ENCODE measurements at places on chromosomes 16 and 17.

- DNase-seq = no peak
These were observed 49.2 kb downstream of the CRISPLD2 start for GRCh38 chr16:84868829-84869472.

DNA sequence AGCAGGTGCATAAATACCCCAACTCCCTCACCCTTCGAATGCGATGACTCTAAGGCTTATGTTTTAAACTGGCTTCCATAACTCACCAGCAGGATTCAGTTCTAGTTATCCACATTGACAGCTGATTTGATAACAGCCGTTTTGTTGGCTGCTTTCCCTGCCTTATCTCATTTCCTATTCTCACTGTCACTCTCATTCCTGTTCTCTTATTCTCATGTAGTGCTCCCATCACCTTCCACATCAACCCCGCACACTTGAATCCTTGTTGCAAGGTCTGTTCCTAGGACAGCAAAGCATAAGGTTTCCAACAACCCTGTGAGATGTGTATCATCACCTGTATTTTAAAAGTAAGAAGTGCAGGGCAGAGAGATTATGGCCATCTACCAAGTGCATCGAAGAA is 344.4 kb downstream of the CDH13 start:
- no peak for DNase-seq

DNA sequence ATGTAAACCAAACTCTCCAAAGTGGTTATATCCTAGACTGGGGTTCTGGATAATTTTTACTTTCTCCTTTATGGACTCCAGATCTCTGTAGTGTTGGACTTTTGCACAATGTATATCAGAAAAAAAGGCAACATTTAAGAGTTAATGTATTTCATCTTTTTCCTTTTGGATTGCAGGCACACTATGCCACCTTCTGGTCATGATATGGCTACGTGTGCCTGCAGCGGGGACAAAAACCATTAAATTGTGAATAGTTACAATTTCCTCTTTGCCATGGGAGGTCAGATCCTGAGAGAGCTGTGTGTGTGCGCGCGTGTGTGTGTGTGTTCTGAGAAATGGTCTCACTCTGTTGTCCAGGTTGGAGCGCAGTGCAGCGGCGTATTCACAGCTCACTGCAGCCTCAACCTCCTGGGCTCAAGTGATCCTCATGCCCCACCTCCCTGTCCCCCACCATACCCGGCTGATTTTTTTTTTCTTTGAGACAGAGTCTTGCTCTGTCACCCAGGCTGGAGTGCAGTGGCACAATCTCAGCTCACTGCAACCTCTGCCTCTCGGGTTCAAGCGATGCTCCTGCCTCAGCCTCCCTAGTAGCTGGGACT is 4.3 kb upstream of the SGF29 start:
- peak; percentile 57 for DNase-seq

DNA sequence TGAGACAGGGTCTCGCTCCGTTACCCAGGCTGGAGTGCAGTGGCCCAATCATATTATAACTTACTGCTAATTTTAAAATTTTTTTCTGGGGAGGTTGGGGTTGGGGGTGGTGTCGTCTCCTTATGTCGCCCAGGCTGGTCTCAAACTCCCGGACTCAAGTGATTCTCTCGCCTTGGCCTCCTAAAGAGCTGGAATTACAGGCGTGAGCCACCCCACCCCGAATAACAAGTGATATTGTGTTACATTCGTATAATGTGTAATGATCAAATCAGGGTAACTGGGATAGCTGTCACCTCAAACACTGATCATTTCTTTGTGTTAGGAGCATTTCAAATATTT is 16.2 kb upstream of the KPNA2 start:
- DNase-seq = no peak

DNA sequence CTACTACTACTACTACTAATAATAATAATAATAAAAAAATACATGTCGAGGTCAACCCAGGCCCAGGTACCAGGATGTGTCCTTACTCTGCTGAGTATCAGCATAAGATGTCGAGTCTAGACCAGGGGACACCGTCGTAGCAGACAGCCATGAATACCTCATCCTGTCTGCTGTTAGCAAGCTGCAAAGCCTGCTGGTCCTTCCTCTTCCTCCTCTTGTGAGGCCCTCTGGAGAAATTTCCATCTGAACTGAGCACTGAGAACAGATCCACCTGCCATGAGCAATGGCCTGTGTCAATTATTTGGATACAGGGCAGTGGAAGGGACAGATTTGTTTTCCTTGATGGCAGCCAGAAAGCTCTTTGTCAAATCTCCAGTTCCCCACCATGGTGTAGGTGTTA is 168.5 kb downstream of the XYLT1 start:
- DNase-seq = no peak

DNA sequence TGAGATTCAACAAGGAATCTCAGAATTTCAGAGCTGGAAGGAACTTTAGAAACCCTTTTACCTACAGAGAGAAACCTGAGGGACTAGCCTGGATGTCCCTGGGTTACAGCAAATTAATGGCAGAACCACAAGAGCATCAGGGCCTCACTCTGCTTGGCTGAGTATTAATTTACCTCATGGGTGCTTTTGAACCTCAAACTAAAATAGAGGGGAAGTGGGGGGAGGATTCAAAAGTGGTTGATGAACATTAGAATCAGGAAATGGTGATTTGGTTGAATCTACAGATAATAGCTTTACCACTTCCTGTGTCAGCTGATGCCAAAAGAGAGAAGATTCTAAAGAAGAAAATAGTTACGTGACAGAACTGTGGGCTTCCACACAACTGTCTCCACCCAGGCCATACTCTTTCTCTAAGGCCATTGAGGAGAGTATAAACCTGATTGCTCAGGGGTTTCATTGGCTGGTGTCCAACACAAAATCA is 11.3 kb upstream of the SKAP1 start:
- no peak for DNase-seq

- no peak for DNase-seq
These were observed 1.5 kb downstream of the TMEM100 start for GRCh38 chr17:55720919-55721836.

- no peak for DNase-seq
These were observed 2.2 kb downstream of the TMC8 start for GRCh38 chr17:78132767-78133178.

DNA sequence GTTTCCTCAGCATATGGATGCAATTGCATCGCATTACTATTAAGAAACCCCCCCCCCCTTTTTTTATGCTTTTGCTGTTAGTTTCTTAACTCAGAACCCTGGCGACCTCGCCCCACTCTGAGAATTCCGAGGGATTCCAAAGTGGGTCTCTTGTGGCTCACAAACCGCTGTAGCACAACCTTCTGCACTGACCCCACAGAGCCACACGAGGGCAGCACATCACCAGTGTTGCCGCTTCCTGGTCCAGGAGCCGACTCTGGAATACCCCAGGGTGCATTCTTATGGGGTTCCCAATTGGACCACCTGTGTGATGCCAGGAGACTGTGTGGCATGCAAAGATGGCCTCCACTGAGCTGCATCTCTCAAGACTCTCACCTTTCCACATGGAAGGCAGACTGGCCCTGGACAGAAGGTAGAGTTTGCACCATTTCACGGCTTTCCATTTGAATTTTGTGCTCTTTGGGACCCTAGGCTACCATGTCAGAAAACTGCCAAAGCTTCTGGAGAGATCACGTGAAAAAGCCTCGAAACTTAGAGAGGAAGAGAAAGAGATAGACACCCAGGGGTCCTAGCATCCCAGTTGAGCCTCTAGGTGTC is 432.7 kb upstream of the ASIC2 start:
- peak; percentile 17 for DNase-seq

DNA sequence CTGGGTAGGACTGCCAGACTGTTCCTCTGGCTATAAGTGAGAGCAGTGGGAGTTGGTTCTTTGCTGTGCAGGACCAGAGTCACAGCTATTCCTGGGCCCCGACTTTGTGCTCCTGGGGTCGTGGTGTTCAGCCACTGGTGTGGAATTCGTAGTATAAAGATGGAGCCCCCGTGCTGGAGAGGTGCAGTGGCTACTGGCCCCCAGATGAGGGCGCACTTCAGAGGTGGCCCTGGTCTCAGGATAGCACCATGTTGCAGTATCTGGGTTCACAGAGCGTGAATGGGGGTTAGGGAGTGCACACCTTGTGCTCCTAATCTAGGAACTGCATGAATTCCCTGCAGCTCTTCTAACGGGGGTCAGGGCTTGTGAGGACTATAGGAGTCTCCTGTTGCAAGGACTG is 21.1 kb downstream of the TANC2 start:
- no peak for DNase-seq

DNA sequence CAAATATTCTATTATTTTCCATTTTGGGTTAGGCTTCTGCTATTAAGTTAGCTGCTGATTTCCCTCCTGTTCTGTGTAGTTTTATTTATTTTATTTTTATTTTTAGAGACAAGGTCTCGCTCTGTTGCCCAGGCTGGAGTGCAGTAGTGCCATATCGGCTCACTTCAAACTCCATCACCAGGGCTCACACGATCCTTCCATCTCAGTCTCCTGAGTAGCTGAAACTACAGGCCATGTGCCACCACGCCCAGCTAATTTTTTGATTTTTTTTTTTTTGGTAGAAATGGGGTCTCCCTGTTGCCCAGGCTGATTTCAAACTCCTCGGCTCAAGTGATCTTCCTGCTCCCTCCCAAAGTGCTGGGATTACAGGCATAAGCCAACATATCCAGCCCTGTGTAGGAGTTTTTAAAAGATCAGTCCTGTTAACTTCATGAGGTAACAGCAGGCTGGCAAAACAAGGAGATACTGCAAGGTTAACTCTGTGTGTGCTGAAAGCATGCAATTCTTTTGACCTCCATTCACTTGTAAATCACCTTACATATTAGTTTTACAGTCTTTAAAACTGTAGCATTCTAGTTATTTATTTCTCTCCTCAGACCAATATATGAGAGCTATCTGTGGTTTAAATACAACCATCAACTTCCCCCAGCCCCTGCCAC is 63.2 kb downstream of the SSH2 start:
- DNase-seq = no peak

- peak; percentile 19 for DNase-seq
These were observed 156.4 kb upstream of the CCL2 start for GRCh38 chr17:34098699-34099098.

DNA sequence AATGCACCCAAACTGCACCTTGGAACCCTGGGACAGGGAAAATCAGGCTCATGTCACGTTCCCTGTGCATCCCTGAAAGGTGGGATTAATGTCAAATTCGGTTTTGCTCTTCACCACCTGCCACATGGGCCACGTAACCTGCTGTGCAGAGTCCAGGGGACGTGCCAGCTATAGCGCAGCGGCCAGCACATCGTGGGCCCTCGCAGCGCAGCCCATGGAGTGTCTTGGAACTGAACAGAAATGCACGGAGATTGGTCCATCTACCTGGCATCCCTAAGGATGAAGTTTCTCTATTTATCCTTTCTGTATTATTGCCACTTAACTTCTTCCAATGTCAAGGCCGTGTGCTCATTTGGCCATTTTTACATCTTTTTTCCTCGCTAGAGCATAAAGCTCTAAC is 68.1 kb upstream of the TRAP1 start:
- DNase-seq = no peak

DNA sequence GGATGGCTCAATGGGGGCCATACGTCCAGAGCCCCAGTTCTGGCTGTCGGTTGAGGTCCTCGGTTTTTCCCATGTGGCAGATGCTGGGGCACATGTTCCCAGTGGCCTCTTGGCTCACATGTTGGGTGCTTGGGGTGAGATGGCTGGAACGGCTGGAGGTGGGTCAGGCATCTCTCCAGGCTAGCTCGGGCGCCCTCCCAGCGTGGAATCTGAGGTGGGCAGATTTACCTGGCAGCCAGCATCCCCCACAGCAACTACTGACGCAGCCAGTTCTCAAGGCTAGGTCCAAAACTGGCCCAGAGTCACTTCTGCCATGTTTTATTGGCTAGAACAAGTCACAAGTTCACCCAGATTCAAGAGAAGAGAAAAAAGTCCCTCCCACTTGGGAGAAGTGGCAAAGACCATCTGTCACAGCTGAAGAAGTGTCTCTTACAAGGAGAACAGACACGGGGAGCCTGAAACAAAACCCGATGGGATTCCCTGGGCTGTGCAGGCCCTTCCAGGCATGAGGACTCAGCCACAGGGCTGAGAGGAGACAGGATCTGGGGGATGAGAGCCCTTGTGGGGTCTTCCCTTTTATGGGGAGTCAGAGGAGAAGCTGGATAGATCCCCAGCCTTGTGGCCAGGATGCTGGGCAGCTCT is 15.2 kb downstream of the ACE start:
- DNase-seq = no peak

- no peak for DNase-seq
These were observed 6.3 kb upstream of the TAC4 start for GRCh38 chr17:49854126-49854525.

- DNase-seq = no peak
These were observed 83.7 kb downstream of the RTN4RL1 start for GRCh38 chr17:1941272-1942065.

- DNase-seq = no peak
These were observed 72.9 kb upstream of the ZNF469 start for GRCh38 chr16:88309908-88310265.

DNA sequence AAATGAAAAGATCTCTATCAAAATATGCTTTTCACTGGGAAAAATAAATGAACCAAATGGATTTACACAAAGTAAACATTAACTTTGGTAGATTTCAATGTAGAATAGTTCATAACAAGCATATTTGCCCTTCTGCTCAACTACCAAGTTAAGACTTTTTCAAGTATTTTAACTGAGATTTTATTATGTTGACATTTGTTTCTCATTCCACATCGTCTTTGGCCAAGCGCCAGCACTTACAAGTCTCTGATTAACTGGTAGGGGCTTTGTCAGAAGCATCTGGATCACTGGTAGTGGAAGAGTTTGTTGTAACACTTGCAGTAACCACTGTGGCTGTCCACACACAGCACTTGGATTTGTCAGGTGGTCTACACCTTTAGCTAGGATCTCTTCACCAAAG is 22.9 kb downstream of the SLFN12L start:
- no peak for DNase-seq

GRCh38 chr16:88907768-88908167 is 41.3 kb upstream of the PABPN1L start:
- peak; percentile 41 for DNase-seq

DNA sequence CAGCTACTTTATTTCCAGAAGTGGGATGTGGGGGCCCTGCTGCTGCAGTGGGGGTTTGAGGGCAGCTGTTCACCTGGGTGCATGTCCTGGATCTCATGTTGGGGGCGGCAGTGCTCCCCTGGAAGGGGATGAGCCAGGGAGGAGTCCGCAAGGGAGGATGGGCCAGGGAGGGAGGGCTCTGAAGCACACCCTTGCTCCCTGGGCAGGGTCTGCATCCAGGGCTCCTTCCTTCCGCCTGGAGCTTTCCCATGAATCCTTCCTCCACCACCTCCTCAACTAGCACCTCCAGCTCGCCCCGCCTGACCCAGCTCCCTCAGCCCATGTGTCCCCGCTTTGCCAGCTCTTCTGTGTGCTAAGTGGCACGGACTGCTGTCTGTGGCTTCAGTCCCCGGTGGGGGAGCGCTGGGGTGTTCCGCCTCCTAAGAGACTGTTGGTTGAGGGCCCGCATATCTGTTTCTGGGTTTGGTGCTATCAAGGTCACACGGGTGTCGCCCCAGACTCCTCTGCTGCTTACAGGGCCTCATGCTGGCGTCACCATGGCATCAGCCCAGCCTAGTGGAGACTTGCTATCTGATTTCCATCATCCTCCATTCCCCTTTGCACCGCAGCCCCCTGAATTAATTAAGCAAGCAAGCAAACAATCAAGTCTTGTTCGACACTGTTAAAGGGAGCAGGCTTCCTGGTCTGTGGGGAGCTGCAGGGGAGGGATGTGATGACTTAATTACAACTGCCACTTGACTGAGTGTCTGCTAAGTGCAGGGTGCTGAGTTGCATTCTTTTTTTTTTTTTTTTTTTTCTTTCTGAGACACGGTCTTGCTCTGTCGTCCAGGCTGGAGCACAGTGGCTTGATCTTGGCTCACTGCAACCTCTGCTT is 71.8 kb downstream of the PRKCA start:
- DNase-seq = no peak

- DNase-seq = no peak
These were observed 94.7 kb downstream of the GOSR1 start for GRCh38 chr17:30571921-30572320.

GRCh38 chr17:42997984-42998938 is at the start of gene RPL27:
RPL27 (plus strand) TSS chr17:42998419; CDS start chr17:42998751, 332 bp downstream.
- peak; percentile 100 for DNase-seq
